NCI-H187 (cell line): ENCODE measurements at places on chromosomes 12 and 14.

DNA sequence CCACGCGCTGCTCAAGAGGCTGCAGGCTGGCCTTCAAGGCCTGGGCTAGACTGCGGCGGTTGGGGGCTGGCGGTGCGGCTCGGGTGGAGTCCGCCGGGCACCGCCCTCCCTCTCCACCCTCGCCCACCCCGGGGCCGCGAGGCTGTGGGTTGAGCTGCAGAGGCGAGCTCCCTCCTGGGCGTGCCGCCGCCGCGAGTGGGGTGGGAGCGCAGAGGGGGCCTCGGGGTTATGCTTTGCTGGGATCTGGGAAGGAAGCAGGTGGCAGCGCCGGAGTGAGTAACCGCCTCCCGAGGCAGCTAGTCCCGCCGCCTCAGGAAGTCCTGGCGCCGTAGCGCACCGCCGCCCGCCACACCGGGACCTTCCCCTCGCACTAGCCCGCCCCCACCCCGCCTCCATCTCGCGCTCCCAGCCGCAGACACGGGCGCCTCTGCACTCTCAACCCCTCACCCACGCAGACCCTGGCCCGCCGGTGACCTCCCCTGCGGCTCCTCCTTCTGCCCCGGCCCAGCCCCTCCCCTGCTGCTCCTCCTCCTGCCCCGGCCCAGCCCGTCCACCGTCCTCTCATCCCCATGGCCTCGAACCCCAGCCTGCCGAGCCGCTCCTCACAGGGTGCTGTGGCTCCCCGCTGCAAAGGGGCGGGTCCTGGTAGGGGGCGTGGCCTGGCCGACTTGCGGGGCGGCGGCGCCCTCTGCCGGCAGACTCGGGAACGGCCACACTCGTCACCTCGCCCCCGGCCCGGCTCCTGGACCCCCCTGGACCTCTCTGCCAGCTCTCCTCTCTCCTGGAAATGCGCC lies 16.6 kb downstream of the TAMALIN start:
- peak; percentile 39 for DNase-seq

DNA sequence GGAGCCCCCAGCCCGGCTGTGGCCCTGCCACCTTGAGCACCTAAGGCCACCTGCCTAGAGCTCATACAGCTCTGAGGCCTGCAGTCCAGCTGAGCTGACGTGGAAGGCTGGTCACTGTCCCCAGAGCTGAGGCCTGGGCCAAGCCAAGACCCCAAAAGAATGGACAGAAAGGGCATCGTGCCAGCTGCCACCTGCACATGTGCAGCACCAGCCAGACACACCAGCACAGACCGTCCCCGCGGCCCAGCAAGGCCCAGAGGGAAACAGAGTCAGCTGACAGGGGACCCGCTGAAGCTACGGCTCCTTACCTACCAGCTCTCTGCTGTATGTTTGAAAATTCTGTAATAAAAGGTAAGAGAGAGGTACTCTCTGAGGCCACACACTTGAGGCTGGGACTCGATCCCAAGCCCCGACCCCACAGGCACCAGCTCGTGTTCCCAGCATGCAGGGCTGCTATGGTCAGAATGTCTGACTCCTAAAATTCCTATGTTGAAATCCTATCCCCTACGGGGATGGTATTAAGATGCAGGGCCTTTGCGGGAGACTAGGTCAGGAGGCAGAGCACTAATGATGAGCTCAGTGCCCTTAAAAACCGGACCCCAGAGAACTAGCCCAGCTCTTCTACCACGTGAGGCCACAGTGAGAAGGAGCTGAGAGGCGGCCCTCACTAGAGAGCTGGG lies 25.4 kb downstream of the BRF1 start:
- DNase-seq: no peak

- no peak for DNase-seq
Measured at GRCh38 chr12:14946861-14947260, 8.5 kb upstream of the ERP27 start.

GRCh38 chr14:94244182-94244581 lies 48.9 kb downstream of the SERPINA10 start:
- DNase-seq: no peak

GRCh38 chr14:68547305-68548193 lies 245.3 kb downstream of the ZFP36L1 start:
- DNase-seq: no peak

- DNase-seq: no peak
Measured at GRCh38 chr12:24038211-24038997, 88.9 kb upstream of the SOX5 start.

- no peak for DNase-seq
Measured at GRCh38 chr14:74945261-74945851, 10.0 kb downstream of the PGF start.

DNA sequence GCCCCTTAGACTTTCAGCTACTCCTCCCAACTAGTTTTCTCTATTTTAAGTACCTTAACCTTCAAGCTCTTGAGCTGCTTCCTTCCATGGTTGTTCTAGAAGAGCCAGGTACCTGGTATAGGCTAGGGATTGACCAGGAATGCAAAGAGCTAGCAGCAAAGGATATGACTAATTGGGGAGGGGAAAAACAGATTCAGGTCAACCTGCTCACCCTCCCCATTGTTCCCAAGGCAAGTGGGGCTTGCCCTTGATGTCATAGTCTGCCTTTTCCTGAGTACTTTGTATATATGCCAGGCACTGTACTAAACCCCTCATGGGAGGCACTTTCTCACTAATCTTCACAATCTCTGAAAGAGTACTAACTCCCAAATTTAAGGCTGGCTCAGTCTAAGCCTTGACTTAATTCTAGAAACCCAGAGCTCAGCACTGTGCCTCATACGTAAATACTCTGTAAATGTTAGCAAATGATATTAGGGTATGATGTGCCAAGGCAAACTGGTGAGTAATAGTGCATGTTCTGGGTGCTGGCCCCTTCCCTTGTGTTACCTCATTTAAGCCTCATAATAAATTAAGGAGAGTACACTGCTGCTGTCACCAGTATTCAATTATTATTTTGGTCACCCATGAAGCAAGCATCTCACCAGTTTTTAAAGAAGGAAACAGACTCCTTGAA lies 42.2 kb downstream of the SUDS3 start:
- no peak for DNase-seq

DNA sequence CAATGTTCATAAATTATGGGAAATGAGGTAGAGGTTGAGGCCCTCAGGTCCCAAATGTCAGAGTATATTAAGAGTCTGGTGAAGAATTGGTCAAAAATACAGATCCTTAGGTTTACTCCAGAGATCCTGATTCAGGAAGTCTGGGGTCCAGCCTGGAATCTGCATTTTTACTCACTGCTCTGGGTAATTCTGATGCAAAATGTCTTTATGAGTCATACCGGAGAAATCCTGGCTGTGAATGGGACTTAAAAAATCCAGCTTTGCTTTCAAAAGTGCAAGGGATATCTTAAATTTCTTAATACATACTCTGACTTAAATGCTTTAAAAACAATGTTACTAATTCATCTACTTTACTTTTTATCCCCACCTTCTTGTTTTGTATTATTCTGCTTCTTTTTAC lies 74.5 kb downstream of the FERMT2 start:
- no peak for DNase-seq

DNA sequence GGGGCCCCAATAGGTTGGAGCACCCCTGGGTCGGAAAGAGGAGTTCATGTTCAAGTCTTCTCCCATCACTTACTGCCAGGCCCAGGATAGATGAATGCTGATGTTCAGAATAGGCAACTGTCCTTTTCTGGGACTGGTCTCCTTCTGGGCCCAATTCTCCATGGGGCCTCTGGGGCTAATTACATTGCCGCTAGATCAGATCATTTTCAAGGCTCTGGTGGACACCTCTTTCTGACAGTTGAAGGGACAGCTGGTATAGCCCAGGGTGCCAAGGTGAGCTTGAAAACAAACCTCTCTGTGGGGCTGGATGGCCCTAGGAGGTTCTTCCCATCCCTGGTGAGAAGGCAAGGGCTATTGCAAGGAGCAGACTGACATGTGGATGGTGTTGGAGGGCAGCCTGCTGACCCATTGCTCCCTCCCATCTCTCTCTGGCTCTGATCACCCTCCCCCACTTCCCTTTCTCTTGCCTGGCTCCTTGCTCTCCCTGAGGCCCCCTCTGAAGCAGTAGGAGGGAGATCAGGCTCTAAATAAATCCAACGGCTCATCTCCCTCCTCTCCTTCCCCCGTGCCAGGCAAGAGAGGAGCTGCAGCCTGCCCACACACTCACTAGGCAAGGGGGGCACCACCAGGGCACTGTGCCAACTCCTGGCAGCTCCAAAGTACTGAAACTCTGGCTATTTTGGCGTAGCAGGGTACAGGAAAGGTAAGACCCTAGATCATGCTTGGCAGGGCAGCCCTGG lies 1.9 kb downstream of the CACNB3 start:
- DNase-seq: no peak

- DNase-seq: no peak
Measured at GRCh38 chr14:34665785-34666435, 36.0 kb upstream of the SNX6 start.

DNA sequence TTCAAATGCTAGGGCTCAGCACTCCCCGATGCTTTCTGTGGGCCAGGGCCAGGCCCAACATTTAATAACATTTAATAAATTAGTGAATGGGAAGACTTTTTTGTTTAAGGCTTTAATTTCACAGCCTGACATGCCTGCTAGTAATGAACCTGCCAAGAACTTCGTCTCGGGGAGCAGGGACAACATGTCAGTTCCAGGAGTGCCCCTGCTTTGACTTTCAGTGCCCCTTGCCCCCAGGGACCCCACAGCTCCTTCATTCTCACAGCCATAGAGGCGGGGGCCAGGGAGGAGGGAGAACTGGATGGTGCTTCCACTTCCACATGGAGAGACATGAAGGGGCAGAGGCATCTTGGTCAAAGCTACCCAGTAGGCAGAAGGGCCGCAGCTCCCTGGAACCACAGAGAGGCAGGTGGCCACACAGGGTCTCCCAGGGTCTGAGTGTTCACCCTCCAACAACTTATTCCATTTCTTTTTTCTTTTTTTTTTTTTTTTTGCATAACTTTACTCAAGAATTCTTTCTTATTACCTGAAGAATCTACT lies 66.0 kb upstream of the DDX11 start:
- DNase-seq: no peak

GRCh38 chr14:67934862-67935261 lies 115.3 kb downstream of the RAD51B start:
- DNase-seq: no peak

GRCh38 chr12:71710276-71711125 lies 24.6 kb downstream of the TMEM19 start:
- no peak for DNase-seq

- no peak for DNase-seq
Measured at GRCh38 chr14:102445066-102445465, 64.5 kb downstream of the ANKRD9 start.

GRCh38 chr14:76808990-76809389 lies 3.7 kb downstream of the ANGEL1 start:
- no peak for DNase-seq

DNA sequence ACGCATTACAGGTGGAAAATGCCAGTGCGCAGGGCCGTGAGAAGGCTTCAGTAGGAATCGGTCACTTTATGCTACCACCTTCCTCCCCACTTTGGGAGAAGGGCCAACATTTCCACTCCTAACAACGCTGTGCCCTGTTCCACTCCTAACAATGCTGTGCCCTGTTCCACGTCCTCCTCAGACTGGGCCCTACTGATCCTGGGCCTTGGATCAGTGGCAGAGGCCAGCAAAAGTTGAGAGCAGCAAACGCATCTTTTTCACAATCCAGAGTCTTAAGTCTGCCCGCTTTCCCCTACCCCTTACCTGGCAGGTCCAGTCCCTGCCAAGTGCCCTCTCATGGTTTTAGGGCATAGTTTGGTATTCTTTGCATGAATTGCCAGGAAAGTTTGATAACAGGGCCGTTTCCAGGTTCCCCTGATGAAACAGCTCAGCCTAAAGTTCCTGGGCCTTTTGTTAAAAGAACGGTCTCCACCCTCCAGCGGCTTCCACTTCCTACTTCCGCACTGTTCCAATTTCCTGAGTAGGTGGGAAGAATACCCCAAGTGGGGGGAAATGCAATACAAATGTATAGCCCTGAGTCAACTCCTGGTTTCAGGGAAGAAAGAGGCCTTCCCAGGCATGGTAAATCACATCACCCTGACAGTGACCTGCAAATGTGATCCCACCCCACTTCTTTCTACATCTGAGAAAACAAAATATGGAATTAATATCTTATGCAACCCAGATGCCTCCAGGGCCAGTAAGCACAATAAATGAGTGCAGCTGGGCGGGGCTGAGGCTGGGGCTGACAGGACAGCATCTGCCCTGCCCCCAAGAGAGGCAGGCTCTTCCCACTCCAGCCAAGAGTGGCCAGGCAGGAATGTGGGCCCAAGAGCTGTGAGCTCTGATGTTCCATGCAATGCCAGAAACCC lies 15.0 kb downstream of the KCTD10 start:
- no peak for DNase-seq

GRCh38 chr14:30214461-30215090 lies 286.9 kb upstream of the PRKD1 start:
- DNase-seq: peak; percentile 15

- peak; percentile 23 for DNase-seq
Measured at GRCh38 chr12:121781484-121781997, 11.9 kb downstream of the RHOF start.

GRCh38 chr14:65838565-65838964 lies 426.0 kb downstream of the FUT8 start:
- DNase-seq: no peak

- DNase-seq: no peak
Measured at GRCh38 chr14:71742485-71742884, 189.7 kb upstream of the RGS6 start.

DNA sequence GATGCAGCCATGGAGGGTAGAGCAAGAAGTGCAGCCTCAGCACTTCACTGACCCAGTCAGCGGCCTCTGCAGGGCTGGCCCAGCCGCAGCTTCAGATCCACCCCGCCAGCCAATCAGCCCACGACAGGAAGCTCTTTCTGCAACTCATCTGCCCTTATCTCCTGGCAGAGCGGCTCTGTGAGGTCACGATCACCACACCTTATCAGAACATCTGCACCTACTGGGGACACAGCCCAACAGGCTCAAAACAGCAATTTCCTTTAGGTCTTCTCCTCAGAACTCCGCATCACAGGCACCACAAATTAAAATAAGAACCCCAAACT lies 287.3 kb downstream of the BCL11B start:
- DNase-seq: no peak

DNA sequence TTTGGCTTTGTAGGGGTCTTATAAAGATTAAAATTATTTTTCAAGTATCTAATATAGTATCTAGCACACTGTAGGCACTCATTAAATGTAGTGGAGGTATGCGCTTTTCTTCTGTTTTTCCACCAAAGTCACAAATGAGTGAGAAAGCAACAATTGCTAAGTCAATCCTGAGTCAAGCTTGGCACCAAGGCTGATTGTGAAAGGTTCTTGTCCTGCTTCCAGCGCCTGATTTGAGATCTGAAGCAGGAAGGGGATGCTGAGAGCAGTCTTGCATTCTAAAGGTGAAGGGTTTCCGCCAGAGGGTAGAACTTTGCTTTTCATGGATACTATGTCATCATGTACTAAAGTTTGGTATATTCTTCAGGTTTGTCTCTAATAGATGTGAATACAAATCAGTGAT lies 64.9 kb upstream of the DAAM1 start:
- no peak for DNase-seq

DNA sequence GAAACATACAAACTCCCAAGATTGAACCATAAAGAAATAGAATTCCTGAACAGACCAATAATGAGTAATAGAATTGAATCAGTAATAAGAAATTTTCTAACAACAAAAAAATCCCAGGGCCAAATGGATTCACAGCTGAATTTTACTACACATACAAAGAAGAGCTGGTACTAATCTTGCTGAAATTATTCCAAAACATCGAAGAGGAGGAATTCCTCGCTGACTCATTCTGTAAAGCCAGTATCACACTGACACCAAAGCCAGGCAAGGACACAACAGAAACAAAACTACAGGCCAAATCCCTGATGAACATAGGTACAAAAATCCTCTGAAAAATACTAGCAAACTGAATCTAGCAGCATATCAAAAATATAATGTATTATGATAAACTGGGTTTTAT lies 367.8 kb upstream of the CLEC14A start:
- DNase-seq: no peak
